ENCODE measurements at places on chromosomes 5 and 9.

GRCh38 chr9:91103931-91104330 lies 257.8 kb downstream of the AUH start:
- DNase-seq = no peak

DNA sequence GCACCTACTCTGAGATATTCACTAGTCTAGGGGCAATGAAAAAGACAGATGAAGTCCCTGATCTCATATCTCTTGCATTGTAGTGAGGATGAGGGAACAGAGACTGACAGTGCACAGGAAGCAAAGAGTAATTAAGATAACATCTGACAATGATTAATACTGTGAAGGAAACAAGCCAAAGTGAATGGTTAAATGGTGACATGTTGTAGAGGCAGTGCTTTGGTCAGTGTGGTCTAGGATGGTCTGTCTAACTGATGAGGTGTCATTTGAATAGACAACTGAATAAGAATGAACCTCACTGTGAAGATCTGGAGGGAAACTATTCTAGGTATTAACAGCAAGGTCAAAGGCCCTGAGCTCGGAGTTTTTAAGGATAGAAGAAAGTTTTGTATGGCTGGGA lies 333.3 kb upstream of the GRIA1 start:
- DNase-seq = no peak

GRCh38 chr9:71719562-71719961 lies 48.8 kb downstream of the CEMIP2 start:
- DNase-seq = no peak

- DNase-seq = no peak
Measured at GRCh38 chr5:84634256-84634655, 249.6 kb upstream of the EDIL3 start.

- DNase-seq = no peak
Measured at GRCh38 chr9:124343533-124344290, 71.5 kb downstream of the PSMB7 start.

DNA sequence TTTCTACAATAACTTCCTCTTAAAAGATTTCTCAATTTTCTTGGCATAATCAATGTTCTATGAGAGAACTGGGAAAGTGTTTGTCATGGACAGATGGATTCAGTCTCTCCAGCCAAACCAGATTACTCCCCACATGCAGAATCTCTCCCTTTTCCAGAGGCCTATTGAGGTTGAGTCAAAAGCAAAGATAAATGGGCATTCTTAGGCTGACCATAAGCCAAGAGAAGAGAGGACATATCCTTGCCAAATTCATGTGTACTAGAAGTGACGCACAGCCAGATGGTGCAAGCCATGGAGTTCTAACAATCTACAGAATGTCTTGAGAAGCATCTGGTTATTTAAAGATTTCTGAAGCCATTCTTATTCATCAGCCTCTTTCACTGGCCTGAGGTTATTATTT lies 2115.0 kb downstream of the MAT2B start:
- DNase-seq = no peak

DNA sequence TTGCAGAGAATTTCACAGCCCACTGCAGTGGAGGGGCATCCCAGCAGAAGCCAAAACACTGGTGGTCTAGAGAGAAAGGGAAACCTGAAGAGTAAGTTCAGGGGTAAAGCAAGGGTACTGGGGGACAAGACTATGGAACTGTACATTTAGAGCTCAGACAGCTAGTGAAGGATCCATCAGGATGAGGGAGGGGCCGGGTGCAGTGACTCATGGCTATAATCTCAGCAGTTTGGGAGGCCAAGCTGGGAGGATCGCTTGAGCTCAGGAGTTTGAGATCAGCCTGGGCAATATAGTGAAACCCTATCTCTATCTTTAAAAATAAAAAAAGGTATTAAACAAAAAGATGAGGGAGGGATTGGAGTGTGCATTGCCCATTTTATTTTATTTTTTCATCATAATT lies 7.8 kb upstream of the ANKH start:
- no peak for DNase-seq

- no peak for DNase-seq
Measured at GRCh38 chr9:75233011-75233410, 144.7 kb downstream of the OSTF1 start.

GRCh38 chr9:119998614-119999013 lies 581.4 kb downstream of the CDK5RAP2 start:
- no peak for DNase-seq

DNA sequence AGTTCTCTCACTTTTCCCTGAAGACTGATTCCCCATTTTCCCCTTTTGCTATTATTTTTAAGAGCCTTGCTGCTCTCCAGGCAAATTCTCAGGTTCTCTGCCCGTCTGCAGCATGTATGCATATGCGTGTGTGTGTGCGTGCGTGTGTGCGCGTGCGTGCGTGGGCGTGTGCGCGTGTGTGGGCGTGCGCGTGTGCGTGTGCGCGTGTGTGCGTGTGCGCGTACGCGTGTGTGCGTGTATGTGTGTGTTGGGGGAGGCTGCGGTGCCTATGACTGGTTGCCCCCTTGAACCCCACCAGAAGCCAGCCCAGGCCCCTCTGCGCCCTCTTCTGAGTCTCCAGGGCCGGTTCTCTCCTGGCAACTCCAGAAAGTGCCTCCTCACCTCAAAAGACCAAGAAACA lies 987 bp upstream of the FOXI1 start:
- DNase-seq = no peak

DNA sequence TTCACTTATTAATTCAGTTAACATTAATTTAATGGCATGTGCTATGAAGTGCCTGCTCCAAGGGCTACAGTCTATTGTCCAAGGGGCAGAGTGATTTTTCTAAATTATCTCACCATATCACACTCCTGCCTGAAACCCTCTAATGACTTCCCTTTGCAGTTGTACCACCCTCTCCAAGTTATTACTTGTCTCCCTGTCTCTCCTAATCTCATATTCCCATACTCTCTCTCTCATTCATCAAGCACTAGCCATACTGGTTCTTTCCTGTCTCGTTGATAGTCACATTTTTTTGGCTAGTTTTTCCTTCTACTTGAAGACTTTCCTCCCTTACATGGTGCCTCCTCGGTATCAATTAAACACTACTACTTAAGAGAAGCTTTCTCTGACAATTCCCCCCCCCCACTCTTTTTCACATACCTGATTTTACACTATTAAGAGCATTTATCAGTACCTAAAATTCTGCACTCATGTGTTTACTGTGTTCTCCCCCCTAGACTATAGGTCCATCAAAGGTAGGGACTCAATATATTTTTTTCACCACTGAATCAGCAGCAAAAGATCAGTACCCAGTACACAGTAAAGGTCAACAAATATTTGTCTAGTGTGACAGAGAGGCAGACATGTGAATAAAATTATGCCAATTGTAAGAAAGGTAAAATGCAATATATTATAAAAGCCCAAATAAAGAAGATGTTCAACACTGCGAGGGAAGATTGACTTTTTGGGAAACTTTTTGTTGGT lies 19.0 kb downstream of the RICTOR start:
- DNase-seq = no peak
